Memory B cell (primary cell): ENCODE measurements at places on chromosomes 7 and 10.
A peak's percentile ranks its signal among the peaks of the same experiment; 100 is the strongest.

GRCh38 chr7:18538554-18539250 is 43.2 kb downstream of the HDAC9 start:
- peaks cover 5% of the 10 kb centered on the region for H3K36me3 ChIP-seq
- no peak for DNase-seq
- H3K27me3 ChIP-seq = no peaks in the 10 kb centered on the region
- peaks cover 49% of the 10 kb centered on the region for H3K4me1 ChIP-seq
- H3K4me3 ChIP-seq = peak overlapping the region; percentile 4

- H3K27ac ChIP-seq = no peak overlapping the region
- DNase-seq = no peak
- H3K27me3 ChIP-seq = peaks cover 10% of the 10 kb centered on the region
- no peak overlapping the region for H3K4me3 ChIP-seq
Measured at GRCh38 chr7:16491148-16491547, 25.6 kb upstream of the SOSTDC1 start.

GRCh38 chr7:135100856-135101255 is 47.0 kb upstream of the TMEM140 start:
- no peaks in the 10 kb centered on the region for H3K27me3 ChIP-seq
- no peak overlapping the region for H3K4me3 ChIP-seq
- H3K36me3 ChIP-seq = peaks cover 2% of the 10 kb centered on the region
- peaks cover 2% of the 10 kb centered on the region for H3K4me1 ChIP-seq

DNA sequence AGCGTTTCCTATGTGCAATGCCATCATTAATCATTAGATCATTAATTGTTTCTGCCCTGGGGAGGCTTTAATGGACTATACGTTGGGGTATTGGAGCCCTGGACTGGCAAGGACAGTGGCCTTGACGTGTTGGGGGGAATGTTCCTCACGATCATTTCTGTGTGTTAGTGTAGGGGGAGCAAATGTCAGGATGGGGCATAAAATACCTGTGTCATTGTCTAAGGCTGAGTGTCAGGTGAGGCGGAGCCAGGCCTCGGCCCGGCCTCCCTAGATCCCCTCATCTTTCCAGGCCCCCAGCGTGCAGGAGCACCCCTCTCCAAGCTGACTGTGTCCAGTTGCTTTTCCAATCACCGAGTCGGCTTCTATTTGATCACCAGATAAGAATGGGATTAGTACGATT is 346.4 kb upstream of the SHH start:
- H3K4me1 ChIP-seq = no peaks in the 10 kb centered on the region
- H3K27me3 ChIP-seq = peaks cover 1% of the 10 kb centered on the region
- no peak overlapping the region for H3K4me3 ChIP-seq
- H3K36me3 ChIP-seq = no peaks in the 10 kb centered on the region

DNA sequence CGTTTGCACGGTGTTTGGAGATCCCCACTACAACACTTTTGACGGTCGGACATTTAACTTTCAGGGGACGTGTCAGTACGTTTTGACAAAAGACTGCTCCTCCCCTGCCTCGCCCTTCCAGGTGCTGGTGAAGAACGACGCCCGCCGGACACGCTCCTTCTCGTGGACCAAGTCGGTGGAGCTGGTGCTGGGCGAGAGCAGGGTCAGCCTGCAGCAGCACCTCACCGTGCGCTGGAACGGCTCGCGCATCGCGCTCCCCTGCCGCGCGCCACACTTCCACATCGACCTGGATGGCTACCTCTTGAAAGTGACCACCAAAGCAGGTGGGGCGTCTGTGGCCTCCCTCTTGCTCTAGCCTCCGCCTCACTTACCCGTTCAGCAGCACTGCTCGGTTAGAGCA is 173.5 kb downstream of the BMPER start:
- no peak overlapping the region for H3K27ac ChIP-seq
- no peak for DNase-seq
- peaks cover 3% of the 10 kb centered on the region for H3K27me3 ChIP-seq
- no peaks in the 10 kb centered on the region for H3K4me1 ChIP-seq

DNA sequence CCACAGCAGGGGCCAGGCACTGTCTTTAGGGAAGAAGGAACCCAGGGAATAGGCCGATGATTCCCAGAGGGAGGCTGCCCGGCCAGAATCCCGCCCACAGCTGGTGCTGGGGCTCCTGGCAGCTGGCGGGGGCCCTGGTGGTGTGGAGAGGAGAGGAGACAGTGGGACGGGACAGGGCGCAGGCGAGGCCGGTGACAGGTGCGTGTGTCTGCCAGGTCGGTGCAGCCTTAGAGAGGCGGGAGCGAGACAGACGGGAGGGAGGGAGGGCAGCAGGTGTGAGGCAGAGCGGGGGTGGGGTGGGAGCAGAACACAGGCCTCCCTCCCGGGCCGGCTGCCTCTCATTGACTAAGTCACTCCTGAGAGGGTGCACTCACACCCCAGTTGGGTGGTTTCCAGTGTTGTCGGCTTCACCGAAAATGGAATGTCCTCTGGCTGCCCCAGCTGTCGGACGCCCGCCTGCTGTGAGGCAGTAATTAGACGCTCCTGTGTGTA is 55.2 kb downstream of the ELFN1 start:
- H3K4me3 ChIP-seq = no peak overlapping the region
- H3K27ac ChIP-seq = no peak overlapping the region
- peaks cover 5% of the 10 kb centered on the region for H3K4me1 ChIP-seq
- peaks cover 2% of the 10 kb centered on the region for H3K36me3 ChIP-seq
- DNase-seq = no peak
